ENCODE measurements at places on chromosomes 4 and X.

GRCh38 chr4:41799126-41799525 lies 50.6 kb upstream of the PHOX2B start:
- no peak for DNase-seq

DNA sequence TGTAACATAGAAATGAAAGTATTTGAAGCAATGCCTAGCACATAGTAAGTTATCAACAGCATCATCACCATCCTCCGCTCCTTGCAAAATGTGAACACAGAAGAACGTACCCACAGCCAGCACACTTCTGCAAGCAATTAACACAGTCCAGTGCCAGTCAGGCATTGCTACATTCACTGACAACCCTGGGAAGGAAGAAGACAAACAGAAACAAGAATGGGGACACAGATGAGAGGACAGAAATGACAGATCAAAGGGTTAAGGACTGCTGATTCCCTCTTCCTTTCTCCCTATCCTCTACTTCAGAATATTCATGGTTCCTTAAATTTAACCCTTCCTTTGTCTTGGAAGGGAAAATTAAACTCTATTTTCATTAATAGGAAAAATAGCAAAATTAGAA lies 53.1 kb downstream of the CHM start:
- DNase-seq: no peak

- DNase-seq: no peak
Measured at GRCh38 chr4:98560321-98560720, 98.1 kb downstream of the TSPAN5 start.

- no peak for DNase-seq
Measured at GRCh38 chrX:3393581-3394111, 47.2 kb upstream of the MXRA5 start.

DNA sequence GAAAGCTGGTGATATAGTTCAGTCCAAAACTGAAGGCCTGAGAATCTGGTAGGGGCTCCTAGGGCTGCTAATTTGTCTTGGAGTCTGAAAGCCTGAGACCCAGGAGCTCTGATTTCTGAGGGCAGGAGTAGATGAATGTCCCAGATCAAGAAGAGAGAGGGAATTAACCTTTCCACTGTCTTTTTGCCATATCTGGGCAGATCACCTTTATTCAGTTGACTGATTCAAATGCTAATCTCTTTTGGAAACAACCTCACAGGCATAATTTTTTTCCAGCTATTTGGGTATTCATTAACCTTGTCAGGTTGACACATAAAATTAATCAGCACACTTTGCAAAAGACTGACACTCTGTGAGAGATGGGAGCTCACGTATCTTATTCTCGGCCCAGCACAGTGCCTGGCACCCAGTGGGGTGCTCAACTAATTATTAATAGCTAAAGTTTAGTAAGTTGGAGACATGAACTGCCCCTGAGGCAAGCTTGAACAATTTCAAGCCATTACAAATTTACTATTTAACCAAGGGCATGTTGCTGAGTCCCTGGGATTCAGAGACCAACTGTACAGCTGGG lies 114.3 kb downstream of the CPEB2 start:
- DNase-seq: no peak

DNA sequence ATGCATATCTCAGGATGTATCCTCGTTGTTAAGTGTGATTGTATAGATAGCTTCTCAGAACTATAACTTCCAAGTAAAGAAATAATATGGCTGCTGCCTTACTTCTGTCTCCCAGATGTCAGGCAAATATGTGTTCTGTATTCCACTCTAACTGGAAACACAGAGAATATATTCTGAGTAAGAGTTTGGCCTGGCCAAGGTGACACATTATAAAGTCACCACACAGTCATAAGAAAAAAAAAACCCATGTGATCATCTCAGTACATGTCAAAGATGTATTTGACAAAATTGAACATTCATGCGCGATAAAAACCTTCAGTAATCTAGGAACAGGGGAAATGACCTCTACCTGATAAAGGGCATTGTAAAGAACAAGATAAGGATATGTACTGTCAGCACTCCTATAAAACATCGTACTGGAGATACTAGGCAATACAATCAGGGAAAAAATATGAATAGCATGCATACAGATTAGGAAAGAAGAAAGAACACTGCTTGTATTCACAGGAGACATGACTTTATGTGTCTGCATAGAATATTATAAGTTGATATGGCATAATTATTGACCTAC lies 207.1 kb downstream of the ZNF330 start:
- DNase-seq: no peak

DNA sequence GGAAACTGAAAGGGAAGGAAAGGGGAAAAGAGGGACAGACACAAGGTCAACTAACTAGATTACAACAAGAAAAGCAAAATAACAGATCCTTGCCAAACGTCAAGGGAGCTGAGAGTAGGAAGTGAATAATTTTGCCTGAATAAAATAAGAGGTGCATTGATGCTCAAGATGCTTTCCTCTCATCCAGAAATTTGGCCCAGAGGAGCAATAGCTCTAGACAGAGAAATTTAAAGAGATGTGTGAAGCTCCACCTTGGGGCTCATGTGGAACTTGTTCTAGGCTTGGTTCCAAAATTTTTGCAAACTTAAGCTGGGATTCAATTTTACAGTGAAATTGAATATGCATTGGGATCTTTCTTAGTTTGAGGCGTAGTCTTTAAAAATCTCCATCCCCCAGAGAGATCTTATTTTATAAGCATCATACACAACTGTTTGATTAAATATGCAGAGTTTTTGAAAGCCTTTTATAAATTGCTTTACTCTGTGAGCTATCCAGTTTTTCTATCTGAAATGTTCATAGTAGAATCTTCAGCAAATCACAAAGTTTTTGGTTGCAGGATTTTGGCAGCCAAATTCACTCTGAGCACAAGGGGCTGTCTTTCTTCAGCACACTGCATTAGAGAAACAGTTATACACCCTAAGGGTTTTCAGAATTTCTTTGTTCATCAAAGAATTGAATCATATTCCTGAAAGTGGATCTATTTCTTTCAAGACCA lies 1159.5 kb downstream of the ADGRL3 start:
- DNase-seq: no peak

DNA sequence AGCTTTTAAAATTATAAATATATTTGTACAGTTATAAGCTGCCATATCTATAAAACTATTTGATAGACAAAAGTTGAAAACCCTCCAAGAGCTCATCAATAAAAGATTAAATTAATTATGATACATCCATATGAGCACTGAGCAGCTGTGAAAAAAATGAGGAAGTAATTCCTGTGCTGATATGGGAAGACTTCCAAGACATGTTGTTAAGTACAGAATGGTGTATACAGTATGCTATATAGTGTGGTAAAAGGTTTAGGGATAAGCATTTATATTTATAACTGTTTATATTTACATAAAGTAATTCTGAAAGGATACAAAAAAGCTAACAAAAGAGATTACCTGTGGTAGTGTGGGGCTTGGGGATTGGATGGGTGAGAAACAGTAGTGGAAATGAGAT lies 92.8 kb upstream of the BMP2K start:
- DNase-seq: no peak

DNA sequence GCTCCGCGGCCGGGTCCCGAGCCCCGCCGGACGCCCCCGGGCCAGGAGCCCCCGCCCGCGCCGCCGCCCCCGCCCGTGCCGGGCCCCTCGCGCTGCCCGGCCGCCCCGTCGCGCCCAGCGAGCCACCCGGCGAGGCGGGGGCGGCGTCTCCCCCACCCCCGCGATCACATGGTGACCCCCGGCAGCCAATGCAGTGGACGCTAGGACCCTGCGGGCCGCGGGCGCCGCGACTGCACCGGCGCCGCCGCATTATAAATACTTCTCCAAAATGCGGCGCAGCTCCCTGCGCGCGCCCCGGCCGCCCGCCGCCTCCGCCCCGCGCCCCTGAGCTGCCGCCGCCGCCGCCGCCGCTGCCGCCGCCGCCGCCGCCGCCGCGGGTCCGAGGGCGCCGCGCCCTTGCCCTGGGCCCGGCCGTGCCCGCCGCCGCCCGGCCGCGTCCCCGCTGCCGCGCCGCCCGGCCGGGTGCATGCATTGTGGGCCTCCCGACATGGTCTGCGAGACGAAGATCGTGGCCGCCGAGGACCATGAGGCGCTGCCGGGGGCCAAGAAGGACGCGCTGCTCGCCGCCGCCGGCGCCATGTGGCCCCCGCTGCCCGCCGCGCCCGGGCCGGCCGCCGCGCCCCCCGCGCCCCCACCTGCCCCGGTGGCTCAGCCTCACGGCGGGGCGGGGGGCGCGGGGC lies at the start of gene NAT8L:
Gene NAT8L (plus strand): TSS at position 282 of the 680 bp plus-strand sequence. CDS start 185 bp downstream, at position 467.
- no peak for DNase-seq

- DNase-seq: no peak
Measured at GRCh38 chrX:17654116-17654515, 83.2 kb upstream of the SCML1 start.

- no peak for DNase-seq
Measured at GRCh38 chr4:80492761-80493160, 157.2 kb downstream of the CFAP299 start.

DNA sequence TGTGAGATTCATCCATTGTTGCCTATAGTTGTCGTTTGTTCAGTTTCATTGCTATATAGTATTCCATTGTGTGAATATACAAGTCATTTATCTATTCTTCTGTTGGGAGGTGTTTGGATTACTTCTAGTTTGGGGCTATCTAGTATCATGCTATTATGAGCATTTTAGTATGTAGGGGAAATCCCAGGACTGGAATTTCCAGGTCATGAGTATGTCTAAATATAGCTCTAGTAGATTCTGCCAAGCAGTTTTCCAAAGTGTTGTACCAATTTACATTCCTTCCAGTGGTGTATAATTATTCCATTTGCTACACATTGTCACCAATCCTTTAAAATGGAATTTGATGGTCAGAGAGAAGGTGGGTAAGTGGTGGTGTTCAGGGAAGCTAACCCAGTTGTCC lies 30.1 kb downstream of the EGFL6 start:
- DNase-seq: no peak

DNA sequence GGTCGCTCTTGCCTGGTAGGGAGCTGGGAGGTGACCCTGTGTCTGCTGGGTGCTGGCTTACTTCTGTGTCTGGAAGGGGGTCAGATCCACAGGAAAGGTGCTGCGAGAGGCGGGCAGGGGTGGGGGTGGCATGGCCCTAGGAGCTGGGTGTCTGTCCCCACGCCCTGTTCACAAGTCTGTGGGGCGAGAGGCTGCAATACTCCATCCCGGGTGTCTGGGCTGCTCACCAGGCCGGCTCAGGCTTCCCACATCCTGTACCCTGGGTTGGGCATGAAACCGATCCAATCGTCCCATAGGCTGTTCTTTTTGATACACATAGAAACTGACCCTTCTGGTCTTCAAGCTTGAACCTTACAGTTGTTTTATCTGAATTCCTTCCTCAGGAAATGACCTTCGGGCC lies 993 bp upstream of the CTAG2 start:
- no peak for DNase-seq

DNA sequence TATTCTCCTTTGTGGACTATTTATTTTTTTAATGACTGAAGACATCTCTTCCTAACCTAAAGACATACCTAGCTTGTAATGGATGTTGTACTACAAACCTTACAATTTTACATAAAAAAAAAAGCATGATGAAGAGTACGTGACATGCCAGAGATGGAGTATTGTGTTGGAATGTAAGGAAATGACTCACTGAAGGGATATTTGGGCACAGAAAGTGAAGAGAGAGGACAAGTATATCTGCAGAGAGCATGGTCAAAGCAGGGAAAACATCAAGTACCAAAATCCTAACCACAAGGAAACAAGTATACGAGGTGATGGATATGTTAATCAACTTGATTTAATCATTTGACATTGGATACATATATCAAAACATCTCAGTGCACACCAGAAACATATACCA lies 1051.4 kb upstream of the PRKX start:
- DNase-seq: no peak

DNA sequence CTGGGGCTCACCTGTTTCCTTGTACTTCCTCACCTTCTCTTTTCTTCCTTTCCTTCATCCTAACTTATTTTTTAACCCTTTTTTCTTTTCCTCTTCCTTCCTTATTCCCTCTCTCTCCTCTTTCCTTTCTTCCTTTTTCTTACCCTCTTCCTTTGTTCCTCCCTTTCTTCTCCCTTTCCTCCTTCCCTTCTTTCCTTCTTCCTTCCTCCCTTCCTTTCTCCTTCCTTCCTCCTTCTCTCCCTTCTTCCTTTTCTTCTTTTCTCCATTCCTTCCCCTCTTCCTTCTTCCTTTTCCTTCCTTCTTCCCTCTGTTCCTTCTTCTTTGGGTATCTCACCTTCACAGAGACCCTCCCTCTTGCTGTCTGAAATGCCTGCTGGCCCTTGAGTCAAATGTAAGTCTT lies 22.1 kb upstream of the CBR4 start:
- DNase-seq: no peak
